NCI-H526 treated with DMSO at 0.1 percent for 48 hours (cell line): ENCODE measurements at places on chromosomes 1 and 21.

DNA sequence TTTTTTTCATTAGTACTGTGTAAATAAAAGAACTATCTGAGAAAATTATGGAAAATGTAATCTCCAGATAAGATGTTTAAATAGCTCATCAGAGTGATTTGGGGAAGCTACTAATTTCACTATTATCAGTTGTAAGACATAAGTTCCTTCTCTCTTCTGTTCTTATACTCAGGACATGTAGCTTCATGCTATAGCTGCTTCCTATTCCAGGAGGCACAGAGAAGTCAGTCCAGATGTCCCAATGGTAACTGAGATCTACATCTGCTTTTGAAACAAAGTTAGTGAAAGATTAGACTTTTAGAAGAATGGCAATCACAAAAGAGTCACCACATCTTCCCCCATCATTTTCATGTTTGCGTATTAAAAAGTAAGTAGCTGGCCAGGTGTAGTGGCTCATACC lies 5.6 kb downstream of the MAP3K21 start:
- no peak for DNase-seq

DNA sequence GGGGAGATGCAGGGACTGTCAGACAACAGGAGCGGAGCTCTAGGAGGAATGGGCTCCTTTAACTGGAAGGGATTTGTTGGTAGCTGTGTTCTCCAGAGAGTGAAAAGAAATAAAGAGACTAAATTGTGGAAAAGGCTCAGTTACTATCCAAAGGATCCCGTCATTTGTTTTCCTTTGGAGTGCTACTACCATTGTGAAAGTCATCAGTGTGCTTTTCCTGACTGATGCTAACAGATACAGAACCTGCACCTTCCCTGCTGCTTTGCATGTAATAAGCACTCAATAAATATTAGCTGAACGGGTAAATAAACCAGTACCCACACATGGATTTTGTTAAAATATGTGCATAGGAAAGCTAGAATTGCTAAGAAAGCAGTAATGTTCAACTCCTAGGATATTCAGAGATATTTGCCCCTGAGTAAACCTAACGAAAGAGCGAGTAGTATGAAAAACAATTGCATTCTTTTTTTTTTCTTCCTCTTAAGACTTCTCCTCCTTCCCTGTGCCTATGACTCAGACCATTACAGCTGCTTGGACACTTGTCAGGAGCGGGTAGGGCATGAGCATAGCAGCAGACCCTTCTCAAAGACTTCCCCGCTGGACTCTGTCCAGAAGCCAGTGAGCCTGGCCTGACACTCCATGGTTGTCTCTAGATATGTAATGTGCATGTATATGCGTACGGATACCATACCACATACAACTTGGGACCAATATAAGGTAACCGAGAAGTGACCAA lies 41.7 kb downstream of the PTGFRN start:
- DNase-seq: peak; percentile 14

DNA sequence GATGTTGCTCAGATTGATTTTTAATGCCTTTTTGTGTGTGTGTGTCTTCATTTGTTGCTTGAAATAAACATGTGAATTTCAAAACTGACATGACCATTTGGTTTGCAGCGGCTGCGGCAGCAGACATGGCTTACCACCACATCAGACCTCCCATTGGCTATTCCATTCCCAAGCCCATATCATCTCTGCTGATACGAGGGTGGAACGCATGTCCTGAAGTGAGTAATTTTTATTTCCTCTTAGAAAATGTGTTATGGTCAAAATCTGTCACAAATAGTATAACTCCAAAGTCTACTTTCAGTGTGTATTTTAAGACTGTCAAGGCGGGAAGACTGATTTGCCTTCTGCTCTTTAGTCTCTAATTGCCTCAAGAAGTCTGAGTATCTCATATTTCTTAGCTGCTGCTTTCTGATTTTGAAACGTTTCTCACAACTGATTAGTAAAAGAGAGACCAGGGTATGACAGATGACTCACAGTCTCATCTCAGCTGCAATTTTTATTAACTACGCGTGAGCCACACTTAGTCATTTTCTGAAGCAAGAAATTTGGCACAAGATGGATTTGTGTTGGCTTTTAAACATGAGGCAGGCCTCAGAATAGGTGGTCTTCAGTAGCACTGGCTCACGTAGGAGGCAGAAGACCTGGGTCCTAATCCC lies 49.0 kb downstream of the LRRC53 start:
- DNase-seq: no peak

DNA sequence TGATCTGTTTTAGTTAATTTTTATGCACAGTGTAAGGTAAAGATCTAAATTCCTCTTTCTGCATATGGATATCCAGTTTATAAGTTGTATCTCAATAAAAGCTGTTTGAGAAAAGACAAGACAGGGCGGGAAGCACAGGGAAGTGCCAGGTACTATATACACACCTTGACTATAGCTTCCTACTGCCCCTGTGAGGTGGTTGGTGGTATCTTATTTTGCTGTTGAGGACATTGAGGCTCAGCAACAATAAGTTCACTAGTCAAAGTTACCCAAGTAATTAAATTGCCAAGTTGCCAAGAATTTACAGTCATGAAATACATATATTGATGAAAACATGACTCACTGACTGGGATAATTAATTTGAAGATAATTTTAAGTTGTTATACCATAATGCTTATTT lies 109.1 kb downstream of the CD247 start:
- DNase-seq: peak; percentile 25

DNA sequence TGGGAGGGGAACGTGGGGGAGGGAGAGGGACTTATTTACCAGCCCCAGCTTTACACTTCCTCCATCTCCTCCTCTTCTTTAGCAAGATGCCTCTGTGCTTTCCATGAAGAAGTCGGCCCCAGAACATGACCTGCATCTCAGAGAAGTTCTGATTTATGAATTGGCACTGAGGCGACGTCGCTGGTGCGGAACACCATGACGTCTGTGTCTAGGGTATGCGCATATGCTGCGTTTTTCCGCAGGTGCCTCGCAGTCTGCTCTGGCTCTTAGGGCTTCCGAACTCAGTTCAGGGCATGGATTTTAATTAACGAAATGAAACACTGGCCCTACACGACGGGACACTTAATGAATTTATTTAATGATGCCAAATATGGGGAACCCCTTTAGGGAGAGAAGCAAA lies 510.3 kb downstream of the SMYD3 start:
- peak; percentile 29 for DNase-seq

GRCh38 chr1:116664366-116664977 lies 3.1 kb downstream of the IGSF3 start:
- DNase-seq: no peak

- DNase-seq: no peak
Observed at GRCh38 chr1:52707927-52708655, 9.9 kb upstream of the COA7 start.

- no peak for DNase-seq
Observed at GRCh38 chr1:226980122-226980560, 40.0 kb downstream of the COQ8A start.

GRCh38 chr1:109011335-109011734 lies 30.6 kb downstream of the WDR47 start:
- no peak for DNase-seq

DNA sequence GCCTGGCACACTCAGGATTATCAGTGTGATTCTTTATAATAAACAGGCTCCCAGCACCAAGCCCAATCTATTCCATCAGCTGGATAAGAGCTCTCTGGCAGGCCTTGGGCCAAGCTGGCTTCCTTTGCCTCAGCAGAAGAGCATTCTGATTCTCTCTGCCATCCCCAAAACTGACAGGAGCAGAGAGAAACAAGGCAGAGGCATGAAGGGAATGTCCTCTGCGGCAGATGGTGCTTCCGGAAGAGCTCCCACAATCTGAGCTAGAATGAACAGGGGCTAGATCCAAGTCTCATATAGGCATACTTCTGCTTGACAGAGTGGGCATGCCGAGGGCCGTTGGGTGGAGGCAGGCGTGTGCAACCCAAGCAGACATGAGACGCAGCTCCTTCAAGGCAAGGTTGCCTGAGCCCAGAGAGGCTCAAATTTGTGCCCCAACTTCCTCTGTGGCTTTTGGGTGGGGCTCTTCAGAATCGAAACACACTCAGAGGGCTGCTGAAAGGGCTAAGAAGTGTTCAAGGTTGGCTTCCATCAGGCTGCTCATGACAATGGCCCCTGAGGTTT lies 4.0 kb downstream of the CAPN2 start:
- DNase-seq: no peak

DNA sequence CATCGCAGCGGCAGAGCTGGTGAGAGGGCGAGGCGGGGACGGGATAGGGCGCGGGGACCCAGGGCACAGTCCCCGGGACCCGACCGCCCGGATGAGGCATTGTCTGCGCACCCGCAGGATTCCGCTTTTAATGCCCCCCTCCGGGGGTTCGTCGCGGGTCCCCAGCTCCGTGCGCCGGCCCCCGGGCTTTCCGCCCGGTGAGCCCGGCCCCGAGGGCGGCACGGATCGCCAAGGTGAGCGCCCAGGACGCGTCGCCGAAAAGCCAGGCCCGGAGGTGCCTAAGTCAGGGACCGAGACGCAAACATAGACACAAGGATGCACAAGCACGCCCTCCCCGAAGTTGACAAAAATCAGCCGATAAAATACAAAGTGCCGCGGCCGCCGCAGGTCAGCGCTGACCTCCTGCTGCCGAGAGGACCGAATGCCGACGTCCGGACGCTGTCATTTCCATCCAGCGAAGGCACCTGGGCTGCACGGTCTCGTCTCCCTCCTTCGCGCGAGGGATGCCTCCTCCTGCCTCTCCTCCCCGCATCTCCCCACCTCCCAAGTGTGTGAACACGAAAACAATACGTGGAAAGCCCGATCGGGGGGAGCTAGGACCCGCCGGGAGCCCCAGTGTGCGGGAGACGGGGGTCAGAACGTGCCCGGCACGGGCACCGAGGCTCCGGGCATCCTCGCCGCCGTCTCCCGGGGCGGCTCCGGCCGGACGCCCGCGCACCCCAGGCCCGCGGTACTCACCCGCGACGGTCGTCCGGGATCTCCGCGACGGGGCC lies 101.1 kb upstream of the SOD1 start:
- peak; percentile 60 for DNase-seq

GRCh38 chr1:91015358-91015780 lies 6.5 kb downstream of the ZNF644 start:
- no peak for DNase-seq

- no peak for DNase-seq
Observed at GRCh38 chr1:211912844-211913432, 82.4 kb upstream of the LPGAT1 start.

GRCh38 chr21:42317826-42318746 lies 2.9 kb upstream of the TFF3 start:
- DNase-seq: peak; percentile 28

DNA sequence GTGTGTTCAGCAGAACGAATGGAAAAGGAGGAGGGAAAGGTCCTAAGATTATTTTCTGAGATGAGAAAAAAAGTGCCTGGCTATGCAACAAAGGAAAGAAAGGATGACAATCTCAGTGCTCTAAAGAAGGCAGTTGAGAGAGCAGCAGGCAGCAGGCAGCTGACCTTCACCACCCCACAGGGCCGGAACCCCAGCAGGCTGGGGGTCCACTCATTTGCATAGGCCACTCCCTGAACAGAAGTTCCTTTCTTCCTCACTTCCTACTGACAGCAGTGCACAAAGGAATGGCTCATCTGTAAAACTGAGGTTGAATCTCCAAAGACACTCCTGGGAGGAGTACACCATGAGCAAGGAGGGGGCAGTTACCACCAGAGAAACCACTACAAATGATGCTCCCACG lies 41.4 kb upstream of the TNR start:
- DNase-seq: no peak

GRCh38 chr1:3668148-3668547 lies 15.8 kb downstream of the TP73 start:
- DNase-seq: no peak

DNA sequence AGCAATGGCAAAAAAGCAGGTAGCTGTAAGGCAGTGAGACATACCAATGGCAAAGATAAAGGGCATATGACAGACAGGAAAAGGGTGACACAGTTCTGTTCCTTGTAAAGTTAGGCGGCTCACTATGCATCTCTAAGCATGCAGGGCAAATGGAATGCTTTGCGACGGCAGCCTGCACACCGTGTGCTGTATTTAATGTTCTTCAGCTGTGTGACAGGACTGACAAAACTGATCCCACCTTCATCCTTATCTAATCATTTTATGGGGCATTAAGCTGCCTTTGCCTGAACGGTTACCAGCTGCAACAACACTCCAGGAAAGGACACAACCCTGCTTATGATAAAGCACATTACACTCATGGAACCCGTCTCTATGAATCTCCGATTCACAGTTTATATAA lies 80.5 kb upstream of the VAV3 start:
- DNase-seq: no peak

GRCh38 chr1:246779561-246780175 lies 55.5 kb downstream of the SCCPDH start:
- DNase-seq: no peak

DNA sequence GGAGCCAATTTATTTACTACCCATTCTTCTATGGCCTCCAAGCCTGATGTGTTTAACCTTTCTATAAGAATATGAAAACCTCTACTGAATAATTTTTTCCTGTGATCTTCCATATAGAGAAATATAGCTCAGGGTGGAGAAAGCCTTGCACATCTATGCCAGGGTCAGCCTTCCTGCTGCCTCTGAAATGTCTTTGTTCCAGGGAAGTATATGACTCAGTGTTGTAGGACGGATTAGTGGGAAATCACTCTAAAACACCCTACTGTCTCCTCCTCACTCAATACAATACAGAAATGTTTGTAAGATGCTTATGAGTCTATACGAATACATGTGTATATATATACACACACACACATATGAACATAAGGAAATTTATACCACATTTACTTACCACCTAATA lies 1044.9 kb downstream of the BRINP3 start:
- no peak for DNase-seq

GRCh38 chr1:175873290-175873935 lies 130.0 kb upstream of the TNR start:
- DNase-seq: no peak

- DNase-seq: no peak
Observed at GRCh38 chr1:1245178-1245816, 1.2 kb downstream of the C1QTNF12 start.

DNA sequence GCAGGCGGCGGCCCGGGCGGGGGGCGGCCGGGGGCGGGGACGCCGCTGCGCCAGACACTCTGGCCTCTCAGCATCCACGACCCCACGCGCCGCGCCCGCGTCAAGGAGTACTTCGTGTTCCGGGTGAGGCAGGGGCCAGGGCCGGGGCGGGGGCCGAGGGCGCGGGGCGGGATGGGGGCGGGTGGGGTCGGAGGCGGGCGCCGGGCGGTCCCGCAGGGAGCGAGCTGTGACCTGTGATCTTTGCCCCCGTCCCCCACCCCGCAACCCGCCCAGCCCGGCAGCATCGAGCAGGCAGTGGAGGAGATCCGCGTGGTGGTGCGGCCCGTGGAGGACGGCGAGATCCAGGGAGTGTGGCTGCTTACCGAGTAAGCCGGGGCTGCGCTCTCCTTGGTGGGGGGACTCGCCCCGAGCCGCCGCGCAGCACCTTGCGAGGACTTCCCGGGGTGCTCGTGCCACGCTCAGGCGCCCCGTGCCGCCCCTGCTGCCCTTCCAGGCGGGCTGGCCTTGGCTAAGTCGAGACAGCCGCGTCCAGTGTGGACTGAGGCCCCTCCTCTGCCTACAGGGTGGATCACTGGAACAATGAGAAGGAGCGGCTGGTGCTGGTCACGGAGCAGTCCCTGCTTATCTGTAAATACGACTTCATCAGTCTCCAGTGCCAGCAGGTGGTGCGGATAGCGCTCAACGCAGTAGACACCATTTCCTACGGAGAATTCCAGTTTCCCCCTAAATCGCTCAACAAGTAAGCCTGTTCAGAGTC lies 514 bp downstream of the TPRG1L start:
- DNase-seq: peak; percentile 17
